Purkinje cell (primary cell): ENCODE measurements at places on chromosomes 7 and 10. TPM values are rescaled to one million over a fixed set of nuclear protein-coding genes. Genes with fewer than 3 reads are reported as not detected.

The HOXA3 gene
- not detected in 2 replicates for polyA plus RNA-seq

The MEOX2 gene
- not detected in 2 replicates for polyA plus RNA-seq

The PLAC9 gene
- polyA plus RNA-seq = 2.4 TPM in 1 of 2 replicates, not detected in the other

The IGFBP1 gene
- polyA plus RNA-seq = 1.3 TPM in 1 of 2 replicates, not detected in the other

The GRM3 gene
- 21.0 and 25.7 TPM in 2 replicates for polyA plus RNA-seq

The GGCT gene
- polyA plus RNA-seq = 47.5 and 75.9 TPM in 2 replicates

The RBP4 gene
- polyA plus RNA-seq = 8.2 TPM in 1 of 2 replicates, not detected in the other

The BBS9 gene
- 7.3 and 9.2 TPM in 2 replicates for polyA plus RNA-seq

The FGF8 gene
- polyA plus RNA-seq = not detected in 2 replicates

The FBXL13 gene
- polyA plus RNA-seq = 0.82 and 2.5 TPM in 2 replicates
